ENCODE measurements at places on chromosomes 3 and 15.

GRCh38 chr3:10228248-10228950, 19.9 kb upstream of the TATDN2 start:
- no peak for DNase-seq

DNA sequence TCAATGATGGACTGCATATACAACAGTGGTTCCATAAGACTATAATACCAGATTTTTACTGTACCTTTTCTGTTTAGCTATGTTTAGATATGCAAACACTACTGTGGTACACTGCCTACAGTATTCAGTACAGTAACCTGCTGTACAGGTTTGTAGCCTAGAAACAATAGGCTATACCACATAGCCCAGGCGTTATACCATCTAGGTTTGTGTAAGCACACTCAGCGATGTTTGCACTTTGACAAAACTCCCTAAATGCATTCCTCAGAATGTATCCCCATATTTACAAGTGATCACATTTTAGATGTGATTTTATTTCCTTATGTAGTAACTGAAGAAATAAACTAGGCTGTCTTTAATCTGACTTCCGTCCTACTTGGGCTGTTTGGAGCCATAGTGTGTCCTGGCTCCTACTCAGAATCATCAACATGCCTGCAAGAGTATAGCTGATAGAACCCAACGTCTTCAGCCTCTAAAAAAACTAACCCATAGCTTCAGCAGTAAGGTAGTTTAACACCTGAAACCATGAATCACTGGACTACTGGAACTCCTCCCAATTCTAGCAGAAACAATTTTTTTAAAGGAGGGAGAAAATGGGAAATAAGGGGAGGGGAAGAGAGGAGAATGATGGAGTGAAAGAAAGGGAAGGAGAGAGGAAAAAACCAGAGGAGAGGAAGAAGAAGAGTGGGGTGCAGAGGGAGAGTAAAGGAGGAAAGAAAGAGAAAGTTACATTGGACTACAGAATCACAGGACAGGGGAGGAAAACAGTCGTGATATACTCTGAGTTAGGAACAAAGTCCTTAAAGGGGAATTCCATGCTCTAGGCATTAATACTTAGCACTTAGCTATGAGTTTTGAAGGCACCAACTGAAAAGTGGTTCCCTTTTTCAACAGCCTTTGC, 67.7 kb upstream of the PLXND1 start:
- no peak for DNase-seq

DNA sequence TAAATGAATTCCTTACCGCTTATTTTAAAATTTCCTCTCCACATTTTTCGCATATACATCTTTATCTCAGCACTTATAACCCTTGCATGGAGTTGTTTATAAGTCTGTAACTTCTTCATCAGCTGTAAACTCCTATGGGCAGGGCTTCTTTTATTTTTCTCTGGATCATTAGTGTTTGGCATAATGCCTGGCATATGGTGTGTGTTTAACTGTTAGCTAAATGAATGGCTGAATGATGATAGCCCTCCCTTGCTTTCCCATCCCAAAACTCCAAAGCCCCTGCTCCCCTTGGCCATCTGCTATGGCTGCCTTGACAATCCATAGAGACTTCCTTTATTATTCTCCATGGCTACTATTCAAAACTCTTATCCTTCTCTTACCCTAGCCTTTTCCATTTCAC, 48.1 kb upstream of the SEMA6D start:
- no peak for DNase-seq

DNA sequence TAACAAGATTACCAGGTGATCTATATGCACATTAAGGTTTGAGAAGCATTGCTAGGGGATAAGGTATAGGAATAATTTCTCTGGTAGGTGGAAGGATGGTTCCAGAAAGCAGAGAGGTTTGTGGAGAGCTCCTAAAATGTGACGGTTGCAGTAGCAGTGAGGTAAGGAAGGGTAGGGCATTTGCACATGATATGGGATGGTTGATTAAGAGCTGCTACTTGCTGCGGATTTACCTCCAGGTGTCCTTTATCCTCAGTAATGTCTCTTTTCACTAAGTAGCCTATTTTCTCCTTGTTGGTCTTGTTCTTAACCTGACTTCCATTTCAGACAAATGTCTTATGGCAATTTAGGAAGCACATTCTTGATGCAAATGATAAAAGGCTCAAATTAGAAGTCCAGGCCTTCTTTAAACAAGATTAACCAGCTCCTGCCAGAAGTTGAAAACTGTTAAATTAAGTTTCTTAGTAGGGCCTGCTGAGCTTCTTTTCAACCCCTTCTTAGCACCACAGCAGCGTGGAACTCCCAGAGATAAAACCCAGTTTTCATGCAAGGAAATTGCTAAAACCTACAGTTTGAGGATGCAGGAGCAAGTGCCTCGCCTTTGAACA, 231.1 kb upstream of the GADL1 start:
- DNase-seq: no peak

- no peak for DNase-seq
Measured at GRCh38 chr3:111321786-111322185, 220.2 kb upstream of the CD96 start.

- no peak for DNase-seq
Measured at GRCh38 chr3:53577506-53577905, 83.1 kb downstream of the CACNA1D start.

GRCh38 chr3:30518181-30518864, 88.1 kb upstream of the TGFBR2 start:
- no peak for DNase-seq

DNA sequence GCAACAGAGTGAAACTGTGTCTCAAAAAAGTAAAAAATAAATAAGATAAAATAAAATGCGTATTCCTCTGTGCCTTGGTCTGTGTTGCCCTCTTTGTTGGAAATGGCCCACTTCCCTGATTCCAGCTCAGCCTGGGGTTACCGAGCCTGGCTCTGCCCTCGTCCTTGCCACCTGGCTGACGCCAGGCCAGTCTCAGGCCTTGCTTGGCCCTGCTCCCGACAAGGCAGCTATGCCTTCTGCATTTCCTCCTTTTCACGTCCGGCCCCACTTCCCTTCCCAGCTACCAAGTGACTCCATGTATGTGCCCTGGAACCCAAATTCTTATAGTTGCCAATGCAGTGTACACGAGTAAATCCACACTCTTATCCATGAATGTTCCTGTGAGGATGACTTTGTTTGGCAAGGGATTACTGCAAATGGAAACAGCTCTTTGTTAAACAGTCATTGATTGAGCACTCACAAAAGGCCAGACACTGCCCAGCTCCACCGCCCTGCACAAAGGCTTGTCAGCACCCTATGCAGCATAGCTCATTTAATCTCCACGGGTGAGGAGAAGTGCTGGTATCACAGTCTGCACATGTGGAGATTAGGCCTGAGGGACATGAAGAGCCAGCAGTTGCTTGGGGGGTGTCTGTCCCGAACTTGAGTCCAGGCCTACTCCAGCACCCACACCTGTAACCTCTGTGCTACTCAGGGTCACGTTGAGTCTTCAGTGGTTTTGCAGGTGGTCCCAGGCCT, 25.1 kb downstream of the SPSB4 start:
- no peak for DNase-seq

DNA sequence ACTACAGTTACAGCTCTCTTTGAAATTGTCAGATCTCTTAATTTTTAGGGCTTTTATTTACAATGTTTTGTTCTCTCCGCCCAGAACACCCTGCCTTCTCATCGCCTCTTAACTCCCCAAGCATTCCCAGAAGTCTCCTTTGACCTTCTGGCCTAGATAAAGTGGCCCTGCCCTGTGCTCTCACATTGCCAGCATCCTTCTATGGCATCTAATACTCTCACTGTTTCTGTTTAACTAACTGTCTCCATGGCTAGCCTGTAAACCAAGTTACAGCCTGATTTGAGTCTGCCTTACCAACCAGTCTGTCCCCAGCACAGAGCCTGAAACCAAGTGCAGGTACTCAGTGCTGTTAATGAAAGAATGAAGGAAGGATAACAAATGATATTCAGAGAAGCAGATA, 19.9 kb downstream of the COL8A1 start:
- DNase-seq: no peak

DNA sequence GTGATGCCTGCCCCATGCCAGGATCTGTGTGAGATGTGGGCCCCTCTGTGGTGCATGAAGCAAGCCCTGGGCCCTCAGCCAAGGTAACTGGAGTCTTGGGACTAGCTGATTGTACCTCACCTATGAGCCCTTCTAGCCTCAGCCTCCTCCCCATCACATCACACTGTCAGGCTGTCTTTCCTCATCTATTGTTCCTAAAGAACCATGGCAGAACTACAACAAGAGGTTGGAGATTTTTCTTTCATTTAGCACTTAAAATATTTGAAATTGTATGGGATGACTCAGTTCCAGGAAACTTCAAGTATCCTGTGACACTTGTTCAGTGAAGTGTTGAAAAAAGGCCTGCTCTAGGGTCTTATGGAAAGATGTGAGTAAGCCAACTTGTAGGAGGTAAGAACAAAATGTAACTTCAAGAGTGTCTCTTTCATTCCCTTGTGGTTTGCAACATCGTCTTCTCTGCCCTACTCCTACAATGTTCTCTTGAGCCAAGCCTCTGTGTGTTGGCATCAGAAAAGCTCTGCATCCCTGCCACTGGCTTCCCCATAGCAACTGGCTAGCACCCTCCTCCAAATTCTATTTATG, 58.7 kb upstream of the TIPARP start:
- peak; percentile 12 for DNase-seq

Measured in C1 segment of cervical spinal cord (tissue), 14 donors.